HFFc6 (cell line): ENCODE measurements at places on chromosomes 6 and 20.

DNA sequence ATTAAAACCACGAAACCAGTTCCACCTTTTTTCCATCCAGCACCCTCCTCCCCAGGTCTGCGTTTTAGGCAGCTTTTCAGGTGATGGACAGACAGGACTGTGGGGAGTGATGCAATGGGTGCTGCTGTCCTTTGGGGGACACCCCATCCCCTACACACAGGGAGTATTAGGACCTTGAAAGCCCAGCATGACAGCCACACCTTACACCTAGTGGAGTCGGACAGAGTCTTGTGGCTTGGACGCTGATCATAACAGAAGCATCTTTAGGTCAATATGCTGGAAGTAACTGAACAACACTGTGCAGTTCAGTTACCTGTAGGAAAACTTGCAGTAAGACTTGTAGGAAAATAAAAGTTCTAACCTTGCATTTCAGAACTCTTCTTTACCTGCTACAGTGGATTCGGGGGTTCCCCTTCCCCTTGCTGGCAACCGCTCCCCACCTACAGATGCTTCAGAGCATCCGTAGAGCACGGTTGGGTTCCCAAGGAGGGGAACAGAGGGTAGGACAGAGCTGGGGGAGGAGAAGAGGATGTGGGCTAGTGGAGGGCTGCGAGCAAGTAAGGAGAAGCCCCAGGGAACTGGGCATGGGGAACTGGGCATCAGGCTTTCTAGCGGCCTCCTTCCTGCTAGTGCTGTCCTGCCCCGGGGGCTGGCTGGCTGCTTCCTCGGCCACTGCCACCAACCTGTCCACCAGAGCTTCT, 31.7 kb downstream of the PLEKHG1 start:
- DNase-seq = no peak

DNA sequence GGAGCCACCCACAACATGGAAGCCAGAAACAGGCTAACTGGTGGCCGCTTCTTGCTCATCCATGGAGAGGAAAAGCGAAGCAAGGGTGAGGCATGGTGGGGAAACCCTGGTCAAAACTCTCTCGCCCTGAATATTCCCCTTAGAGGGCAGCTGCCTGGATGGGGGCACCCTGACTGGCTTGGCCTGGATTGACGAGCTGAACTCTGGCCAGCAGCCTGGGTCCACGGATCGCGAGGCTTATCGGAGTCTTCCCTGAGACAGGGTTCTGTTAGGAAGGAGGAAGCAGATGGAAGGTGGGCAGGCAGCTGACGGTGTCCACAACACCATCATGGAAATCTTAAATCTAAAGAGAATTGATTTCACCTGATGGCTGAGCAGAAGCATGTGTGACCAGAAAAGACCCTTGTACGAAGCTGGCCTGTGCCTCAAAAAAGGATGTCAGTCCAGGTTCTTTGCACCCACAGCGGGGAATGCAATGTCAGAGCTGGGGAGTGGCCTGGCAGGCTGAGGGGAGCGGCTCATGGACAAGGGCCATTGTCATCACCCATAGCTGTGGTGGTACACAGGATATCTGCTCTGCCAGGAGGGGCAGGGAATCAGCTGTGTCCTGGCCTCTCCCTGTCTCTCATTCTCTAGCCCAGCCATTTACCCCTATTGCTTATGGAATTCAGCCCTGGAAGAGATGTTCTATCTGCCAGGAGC, 109.4 kb upstream of the SNX9 start:
- DNase-seq = no peak

- DNase-seq = peak; percentile 99
These were observed 59.9 kb upstream of the MAP7 start for GRCh38 chr6:136609873-136610706.

DNA sequence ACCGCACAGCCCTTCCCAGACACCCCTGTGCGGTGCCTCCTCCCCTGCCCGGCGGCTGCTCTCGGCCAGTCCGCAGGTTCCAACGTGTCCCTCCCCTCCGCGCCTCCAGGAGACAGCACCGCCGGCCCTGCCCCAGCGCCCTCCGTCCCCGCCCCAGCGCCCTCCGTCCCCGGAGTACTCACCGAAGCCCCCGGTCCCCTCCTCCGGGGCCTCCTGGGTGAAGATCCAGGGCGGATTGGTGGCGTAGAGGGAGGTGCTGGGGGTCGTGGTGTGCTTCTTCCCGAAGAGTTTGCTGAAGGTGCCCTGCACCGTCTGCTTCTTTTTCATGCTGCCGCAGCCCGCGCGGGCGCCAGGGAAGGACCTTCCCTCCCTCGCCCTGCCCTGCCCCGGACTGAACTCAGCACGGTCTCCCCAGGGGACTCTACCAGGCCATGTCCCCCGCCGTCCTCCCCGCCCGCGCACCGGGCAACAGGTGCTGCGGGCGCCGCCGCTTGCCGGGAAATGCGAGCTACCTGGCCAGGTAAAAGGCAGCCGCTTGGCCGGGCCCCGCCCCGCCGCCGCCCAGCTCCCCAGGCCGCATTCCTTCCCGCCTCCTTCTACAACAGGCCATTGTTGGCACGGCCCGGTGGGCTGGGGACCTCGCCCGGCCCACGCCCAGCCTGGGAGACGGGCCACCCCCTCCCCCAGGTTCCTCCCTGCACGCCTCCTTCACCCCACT, at the start of gene C6orf132:
Gene C6orf132 (minus strand): TSS at position 503 of the 718 bp plus-strand sequence. CDS start 176 bp downstream, at position 327.
- peak; percentile 9 for DNase-seq

DNA sequence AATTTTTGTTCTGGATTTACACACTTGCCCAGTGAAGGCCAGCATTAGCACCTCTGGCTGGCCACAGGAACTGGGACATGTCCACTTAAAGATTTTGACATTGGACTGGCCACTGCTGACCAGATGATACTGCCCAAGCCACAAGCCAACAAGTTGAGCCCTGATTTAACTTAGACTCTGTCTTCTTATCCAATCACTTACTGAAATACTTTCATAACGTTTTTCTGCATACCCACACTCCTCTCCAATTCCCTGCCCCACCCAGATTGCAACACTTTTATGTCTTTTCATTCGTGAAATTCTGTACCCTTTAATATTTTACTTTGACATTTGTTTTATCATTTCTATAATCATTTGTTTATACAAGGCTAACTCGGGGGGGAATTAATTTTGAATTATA, 170.3 kb upstream of the TAB2 start:
- DNase-seq = no peak

DNA sequence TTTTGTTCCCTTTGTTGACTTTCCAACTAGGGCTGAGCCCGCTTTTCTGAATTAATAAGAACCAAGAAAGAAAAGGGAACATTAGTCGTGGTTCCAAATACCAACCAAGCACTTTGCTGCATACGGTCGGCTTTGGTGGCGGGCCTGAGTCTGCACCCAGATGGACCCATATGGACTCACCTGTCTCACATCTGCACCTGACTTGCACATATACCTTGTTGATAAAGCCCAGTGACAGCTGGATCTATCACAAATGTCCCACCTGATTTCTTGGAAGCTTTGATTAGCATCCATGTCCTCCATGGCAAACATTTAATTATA, 39.0 kb downstream of the TPD52L1 start:
- DNase-seq = no peak

DNA sequence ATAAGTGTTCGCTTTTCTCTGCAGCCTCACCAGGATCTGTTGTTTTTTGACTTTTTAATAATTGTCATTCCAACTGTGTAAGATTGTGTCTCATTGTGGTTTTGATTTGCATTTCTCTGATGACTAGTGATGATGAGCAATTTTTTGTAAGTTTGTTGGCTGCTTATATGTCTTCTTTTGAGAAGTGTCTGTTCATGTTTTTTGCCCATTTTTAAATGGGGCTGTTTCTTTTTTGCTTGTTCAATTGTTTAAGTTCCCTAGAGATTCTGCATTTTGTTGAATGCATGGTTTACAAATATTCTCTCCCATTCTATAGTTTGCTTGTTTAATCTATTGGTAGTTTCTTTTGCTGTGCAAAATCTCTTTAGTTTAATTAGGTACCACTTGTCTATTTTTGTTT, 295.9 kb downstream of the PACRG start:
- no peak for DNase-seq

DNA sequence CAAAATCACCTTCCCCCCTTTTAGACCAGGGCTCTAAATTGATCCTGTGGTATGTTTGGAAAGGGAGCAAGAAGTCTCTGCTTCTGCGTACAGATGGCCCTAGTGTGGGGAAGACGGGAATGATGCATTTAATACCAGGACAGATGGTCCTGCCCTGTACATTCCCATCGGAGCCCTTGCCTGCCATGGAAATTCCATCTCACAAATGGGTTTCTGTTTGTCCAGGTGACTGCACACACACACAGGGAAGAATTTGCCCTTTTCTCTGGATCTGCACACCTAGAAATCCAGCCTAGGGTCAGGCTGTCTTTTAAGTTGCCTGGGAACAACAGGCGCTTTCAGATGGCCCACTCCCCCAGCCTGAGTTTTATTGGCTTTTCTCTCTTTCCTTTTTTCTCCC, 1.3 kb downstream of the MAS1 start:
- no peak for DNase-seq

GRCh38 chr6:22445946-22446345, 123.4 kb upstream of the HDGFL1 start:
- no peak for DNase-seq
